ENCODE measurements at places on chromosomes 5 and 9.

GRCh38 chr9:27800159-27800558, 226.9 kb upstream of the C9orf72 start:
- DNase-seq = no peak

- DNase-seq = no peak
Observed at GRCh38 chr9:93172666-93173364, 11.1 kb upstream of the WNK2 start.

- DNase-seq = no peak
Observed at GRCh38 chr9:132516911-132517310, 65.5 kb upstream of the BARHL1 start.

- DNase-seq = no peak
Observed at GRCh38 chr9:29958469-29958868, 2385.2 kb upstream of the C9orf72 start.

- DNase-seq = no peak
Observed at GRCh38 chr9:74856989-74857388, 30.7 kb downstream of the TRPM6 start.

- DNase-seq = no peak
Observed at GRCh38 chr9:17217272-17217671, 82.4 kb downstream of the CNTLN start.

DNA sequence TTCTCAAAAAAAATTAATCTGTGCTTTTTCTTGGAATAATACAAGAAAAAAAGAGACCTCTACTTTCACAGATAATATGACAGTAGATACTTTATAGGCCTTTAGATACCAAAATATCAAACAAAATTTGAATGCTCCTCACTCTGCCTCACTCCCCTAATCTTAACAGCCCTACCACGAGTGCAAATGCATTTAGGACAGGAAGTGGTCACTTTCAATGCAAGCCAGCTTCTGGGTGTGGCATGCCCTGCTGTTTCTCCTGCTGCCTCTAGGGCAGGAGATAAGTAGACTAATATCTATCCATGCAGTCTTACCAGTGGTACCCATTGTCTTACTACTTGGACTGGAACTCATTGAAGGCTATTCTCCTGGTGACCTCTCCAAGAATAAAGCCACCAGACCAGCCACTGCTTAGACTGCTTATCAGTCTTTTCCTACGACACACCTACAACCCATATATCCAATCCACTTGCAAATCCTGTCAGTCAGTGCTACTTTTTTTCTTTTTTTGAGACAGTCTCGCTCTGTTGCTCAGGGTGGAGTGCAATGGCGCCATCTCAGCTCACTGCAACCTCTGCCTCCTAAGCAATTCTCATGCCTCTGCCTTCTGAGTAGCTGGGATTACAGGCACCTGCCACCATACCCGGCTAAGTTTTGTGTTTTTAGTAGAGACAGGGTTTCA, 23.0 kb downstream of the FRRS1L start:
- DNase-seq = no peak

- no peak for DNase-seq
Observed at GRCh38 chr5:128408622-128409021, 129.4 kb downstream of the FBN2 start.

- no peak for DNase-seq
Observed at GRCh38 chr5:177963966-177964365, 32.1 kb downstream of the PROP1 start.

GRCh38 chr9:17068671-17069070, 66.2 kb upstream of the CNTLN start:
- no peak for DNase-seq

GRCh38 chr9:137130176-137130755, 8.7 kb upstream of the GRIN1 start:
- no peak for DNase-seq

DNA sequence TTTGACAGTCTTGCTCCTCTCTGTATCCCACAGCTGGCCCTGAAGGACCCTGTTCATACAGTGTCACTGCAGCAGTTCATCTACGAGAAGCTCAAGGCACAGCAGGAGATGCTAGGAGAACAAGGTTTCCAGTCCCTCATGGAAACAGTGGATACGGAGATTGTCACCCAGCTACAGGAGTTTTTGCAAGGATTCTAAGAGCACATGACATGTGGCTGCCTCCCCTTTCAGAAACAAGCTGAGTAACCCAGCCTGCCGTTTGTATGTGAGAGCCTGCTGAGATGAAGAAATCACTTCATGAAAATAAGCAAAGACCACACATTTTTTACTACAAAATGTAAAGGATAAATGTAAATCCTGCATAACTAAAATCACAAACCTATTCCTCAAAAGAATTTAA, 48.5 kb downstream of the LRRC70 start:
- DNase-seq = no peak

GRCh38 chr5:84549054-84549453, 164.4 kb upstream of the EDIL3 start:
- DNase-seq = no peak

DNA sequence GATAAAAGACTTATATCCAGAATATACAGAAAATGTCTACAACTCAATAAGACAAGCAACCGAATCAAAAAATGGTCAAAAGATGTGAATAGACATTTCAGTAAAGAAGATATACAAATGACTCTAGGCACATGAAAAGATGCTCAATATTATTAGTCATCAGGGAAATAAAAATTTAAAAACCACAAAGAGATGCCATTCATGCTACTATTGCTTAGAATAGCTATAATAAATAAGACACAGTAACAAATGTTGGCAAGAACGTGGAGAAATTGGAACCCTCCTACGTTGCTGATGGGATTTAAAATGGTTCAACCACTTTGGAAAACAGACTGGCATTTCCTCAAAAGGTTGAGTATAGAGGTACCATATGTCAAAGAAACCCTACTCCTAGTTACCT, 39.8 kb downstream of the POLK start:
- no peak for DNase-seq

- DNase-seq = no peak
Observed at GRCh38 chr9:85416715-85417114, 325.0 kb downstream of the AGTPBP1 start.

GRCh38 chr5:100789694-100790093, 113.4 kb downstream of the ST8SIA4 start:
- no peak for DNase-seq

- DNase-seq = no peak
Observed at GRCh38 chr9:127762111-127762676, 16.3 kb downstream of the SH2D3C start.

All from omental fat pad (tissue), 4 donors.